Activated T-cell treated with anti-CD3 and anti-CD28 coated beads for 1 hour (primary cell): ENCODE measurements at places on chromosomes 11 and 22.

DNA sequence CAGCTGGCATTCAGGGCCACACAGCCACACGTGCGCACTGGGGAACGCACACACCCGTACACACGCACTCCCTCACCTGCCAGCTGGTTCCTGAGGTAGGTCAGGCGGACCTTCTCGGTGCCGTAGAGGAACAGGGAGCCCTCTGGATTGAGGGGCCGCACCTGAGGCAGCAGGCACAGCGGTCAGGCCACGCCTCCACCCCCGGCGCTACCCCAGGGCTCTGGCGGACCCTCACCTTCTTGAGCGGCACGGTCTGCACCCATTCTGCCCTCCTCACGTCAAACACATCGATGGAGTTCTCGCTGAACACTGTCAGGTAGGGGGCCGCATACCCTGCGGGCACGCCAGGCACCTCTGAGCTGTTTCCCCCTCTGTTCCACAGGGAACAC, 17.0 kb downstream of the CDC42BPG start:
- no peak for DNase-seq

DNA sequence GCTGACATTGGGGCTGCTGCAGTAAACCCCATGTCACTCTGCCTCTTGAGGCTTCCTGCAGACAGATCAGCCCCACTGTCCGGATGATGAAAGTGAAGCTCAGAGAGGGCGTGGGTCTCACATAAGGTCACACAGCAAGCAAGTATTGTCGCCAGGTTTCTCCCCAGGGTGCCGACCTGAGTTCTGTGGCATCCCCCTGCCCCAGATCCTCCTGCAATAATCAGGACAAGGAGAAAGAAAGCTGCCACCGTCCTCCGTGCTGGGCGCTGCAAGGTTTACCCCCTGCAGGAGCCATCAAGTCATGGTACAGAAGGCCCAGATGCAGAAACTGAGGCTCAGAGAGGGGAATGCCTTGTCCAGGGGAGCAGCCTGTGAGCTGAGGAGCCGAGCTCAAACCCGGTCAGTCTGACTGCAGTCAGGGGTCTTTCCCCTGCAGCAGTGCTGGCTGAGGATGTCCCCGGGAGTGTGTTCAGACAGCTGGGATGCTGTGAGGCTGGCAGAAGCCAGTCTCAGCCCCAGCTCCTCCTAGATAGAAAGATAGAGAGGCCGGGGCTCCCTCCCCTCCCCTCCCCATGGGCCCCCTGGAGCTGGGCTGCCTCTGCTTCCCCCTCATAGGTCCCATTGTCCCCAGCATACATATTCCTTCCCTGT, 13.2 kb downstream of the EMID1 start:
- DNase-seq: no peak

DNA sequence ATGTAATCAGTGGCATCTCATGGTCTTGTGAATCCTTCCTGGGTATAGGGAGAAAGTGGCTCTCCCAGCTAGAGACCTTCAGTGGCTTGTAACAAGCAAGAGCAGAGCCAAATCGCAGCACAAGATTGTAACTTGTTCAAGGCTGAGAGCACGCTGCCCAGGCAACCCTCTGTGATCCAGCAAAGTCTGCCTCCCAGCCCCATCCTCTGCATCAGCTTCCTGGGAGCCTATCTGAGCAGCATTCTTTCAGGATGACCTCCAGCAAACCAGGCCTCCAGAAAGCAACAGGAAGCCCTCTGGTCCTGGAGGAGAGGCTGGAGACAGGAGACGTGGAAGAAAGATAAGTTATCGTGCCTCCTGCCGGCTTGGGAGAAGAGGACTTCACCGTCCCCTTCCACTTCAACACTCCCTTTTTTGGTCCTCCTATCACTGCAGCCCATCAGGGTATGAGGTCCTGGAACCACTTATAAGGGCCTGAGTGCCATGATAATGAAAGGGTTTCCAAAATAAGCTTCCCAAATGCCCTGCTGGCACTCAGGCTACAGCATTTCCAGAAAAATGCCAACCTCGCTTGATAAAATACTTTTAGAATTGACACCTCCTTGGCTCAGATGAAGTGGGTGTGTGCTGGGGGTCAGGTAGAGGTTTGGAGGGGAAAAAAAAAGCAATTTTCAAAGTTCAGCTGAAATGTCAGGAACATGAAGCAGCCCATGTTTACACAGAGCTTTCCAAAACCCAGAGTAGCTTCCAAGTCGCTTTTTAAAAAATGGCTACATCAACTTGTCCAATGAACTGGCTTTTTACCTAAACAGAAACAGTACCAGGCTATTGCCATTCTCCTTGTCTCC, 80.2 kb downstream of the PLEKHA7 start:
- no peak for DNase-seq

- DNase-seq: no peak
These were observed 227.4 kb upstream of the FAT3 start for GRCh38 chr11:91997226-91997625.
